Non-pigmented ciliary epithelial cell (primary cell): ENCODE measurements at places on chromosomes 3 and 15.

- DNase-seq = no peak
Measured at GRCh38 chr15:75228787-75229186, 27.1 kb downstream of the C15orf39 start.

- peak; percentile 15 for DNase-seq
Measured at GRCh38 chr15:23690450-23690852, 3.3 kb upstream of the NDN start.

GRCh38 chr15:90336705-90337141 lies 15.4 kb upstream of the ZNF774 start:
- DNase-seq = no peak

DNA sequence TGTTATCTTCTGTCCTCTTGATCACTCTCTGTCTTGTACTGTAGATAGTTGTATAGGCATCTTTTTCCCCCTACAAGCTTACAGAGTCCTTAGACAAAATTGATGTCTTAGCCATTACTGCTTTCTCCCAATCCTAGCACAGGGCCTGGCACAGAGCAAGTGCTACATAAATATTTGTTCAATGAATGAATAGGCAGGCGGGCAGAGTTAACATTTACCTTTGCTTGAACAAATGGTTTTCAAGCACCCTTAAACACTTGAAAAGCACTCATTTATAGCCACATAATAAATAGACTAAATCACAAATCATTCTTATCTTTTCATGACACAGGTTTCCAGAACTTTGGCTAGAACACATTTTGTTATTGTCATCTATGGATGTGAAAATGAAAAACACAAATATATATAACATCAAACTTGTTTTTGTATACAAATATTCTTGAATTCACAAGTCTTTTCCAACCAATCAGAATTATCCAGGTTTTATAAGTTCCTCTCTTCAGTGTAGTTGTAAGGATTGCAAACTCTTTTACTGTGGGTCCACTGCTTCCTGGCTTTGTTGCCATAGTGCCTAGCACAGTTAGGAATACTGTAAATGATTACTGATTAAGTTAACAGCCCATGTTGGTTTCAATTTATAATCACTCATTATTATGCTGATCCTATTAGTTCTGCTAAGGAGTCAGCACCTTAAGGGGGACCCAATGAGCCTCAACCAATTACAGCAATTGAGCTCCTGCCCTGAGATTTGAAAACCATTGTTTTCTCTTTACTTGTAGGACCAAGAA lies 61.9 kb downstream of the ISL2 start:
- no peak for DNase-seq

DNA sequence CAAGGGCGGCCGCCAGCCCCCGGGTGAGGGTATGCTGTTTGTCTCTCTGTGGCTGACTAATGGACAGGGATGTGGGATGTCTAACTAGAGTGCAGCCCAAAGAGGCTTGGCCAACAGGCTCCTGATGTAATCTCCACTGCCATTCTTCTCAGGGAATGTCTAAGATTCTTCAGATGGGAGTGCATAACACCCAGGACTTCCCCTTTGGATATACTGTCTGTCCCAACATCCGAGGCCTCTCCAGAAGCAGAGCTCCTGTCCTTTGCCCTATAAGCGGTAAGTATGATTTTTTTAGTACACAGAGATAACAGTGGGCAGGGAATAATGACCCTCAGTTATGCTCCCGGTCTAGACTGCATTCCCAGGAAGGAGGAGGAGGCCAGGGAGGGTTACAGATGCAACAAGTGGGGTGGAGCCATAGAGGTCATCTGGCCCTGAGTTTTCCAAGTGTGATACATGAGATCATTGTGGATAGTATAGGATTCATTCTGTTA lies 62.5 kb upstream of the SLCO2A1 start:
- DNase-seq = no peak

DNA sequence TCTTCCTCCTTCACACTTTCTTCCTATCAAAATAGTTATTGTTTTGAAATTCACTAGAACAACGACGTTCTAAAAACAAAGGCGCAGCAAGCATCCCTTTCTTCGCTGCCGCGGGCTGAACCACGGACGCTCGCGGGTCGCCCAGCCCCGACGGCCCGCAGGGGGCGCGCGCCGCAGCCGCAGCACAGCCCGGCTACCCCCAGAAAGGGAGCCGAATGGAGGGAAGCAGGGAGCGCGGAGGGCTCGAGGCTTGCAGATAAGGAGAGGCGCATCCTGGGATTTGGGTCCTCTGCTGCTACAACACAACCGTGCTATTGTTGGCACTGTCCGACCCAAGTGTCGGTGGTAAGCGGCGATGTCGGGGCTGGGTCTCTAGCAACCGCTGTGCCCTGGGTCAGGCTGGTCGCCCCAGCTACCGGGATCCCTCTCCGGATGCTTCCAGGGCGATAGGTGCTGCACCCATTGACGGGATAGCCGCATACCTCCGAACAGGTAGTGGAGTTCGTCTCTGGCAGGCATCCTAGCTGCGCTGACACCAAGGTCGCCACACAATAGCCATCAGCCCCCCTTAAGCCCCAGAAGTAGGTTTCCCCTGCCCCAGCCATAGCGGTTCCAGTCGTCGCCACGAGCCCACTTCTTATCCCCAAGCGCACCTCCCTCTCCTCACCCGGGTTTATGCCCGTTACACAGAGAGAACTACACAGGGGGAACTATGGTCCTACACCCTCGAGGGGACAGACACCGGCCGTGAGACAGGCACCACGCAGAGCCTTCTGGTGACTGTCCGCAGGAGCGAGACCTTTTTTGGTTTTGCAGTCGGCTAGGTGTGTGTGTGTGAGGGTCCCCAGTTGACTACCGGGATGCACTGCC lies 6.0 kb downstream of the ONECUT1 start:
- DNase-seq = no peak

GRCh38 chr15:61091856-61092255 lies 137.2 kb downstream of the RORA start:
- DNase-seq = no peak

DNA sequence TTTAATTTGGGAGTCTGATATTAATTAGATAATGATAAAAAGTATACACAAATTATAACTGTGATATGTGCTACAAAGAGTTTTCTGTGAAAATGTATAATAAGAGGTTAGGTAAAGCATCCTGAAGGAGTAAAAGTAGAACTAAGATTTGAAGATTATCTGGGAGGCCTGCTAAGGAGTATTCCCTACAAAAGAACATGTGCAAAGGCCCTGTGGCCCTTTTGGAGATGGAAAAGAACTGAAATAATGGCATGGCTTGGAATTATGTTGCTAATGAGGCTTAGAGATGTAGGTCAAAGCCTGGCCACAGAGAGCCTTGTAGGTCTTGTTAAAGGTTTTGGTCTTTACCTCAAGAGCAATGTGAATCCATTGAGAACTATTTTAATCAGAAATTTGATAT lies 82.0 kb downstream of the ZIC4 start:
- no peak for DNase-seq

GRCh38 chr3:21049334-21050062 lies 701.5 kb downstream of the ZNF385D start:
- DNase-seq = no peak

- DNase-seq = no peak
Measured at GRCh38 chr3:115819785-115820384, 196.6 kb downstream of the GAP43 start.

- no peak for DNase-seq
Measured at GRCh38 chr3:187976365-187976900, 177.5 kb upstream of the LPP start.

- DNase-seq = no peak
Measured at GRCh38 chr3:113698956-113699355, 2.5 kb upstream of the USF3 start.

- DNase-seq = peak; percentile 89
Measured at GRCh38 chr15:63502843-63503738, 1.3 kb upstream of the USP3 start.

GRCh38 chr3:15180042-15180611 lies 25.9 kb upstream of the CAPN7 start:
- DNase-seq = no peak

DNA sequence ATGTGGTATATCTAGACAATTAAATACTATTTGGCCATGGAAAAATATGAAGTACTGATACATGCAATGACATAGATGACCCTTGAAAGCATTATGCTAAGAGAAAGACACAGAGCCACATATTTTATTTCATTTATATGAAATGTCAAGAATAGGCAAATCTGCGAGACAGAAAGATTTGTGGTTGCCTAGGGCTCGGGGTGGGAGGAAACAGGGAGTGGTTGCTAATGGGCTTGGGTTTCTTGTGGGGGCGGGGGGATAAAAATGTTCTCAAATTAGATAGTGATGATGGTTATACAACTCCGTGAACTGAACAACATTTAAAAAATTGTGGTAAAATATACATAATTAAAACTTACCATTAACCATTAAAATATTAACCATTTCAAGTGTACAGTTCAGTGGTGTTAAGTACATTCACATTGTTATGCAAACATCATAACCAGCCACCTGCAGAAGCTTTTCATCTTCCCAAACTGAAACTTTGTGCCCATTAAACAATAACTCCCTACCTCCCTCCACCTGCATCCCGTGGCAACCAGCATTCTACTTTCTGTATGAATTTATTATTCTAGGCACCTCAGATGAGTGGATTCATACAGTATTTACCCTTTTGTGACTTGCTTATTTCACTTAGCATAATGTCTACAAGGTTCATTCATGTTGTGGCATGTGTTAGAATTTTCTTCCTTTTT lies 24.3 kb upstream of the ANP32A start:
- DNase-seq = no peak

DNA sequence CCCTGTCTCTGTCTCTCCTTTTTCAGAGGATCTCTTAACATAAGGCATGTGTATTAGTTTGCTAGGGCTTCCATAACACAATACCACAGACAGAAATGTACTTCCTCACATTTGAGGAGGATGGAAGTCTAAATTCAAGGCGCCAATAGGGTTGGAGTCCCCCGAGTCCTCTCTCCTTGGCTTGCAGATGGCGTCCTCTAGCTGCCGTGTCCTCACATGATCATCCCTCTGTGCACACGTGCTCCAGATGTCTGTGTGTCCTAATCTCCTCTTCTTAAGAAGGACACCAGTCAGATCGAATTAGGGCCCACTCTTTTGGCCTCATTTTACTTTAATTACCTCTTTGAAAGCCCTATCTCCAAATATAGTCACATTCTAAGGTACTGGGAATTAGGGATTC lies 23.0 kb upstream of the BFSP2 start:
- no peak for DNase-seq

- no peak for DNase-seq
Measured at GRCh38 chr15:57758560-57758959, 52.0 kb downstream of the POLR2M start.

DNA sequence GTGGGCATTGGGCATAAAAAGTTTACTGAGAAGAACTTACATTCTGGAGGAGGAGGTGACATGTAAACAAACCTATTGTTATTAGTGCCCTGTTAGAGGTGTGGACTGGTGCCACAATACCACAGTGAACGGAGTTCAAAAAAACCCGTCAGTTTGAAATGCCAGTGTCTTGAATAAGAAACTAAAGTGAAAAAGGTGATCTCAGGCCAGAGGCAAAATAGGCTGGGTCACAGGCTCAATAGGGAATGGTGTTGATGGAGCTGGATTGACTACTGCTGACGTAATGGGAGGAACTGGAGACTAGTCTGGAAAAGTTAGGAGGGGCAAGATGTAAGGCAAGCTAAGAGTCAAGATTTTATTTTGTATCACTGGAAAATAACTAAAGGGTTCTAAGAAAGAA lies 1.6 kb upstream of the DCBLD2 start:
- no peak for DNase-seq
